Activated T-helper 2 cell treated with anti-CD3 and anti-CD28 coated beads, Interferon-gamma antibody, Interleukin-2, Interleukin-4, amounts not matched to agents 10 μg/mL and 5 μg/mL and 100 μg/mL, durations not matched to agents 14 hours and 24 hours and 36 hours (primary cell): ENCODE measurements at places on chromosomes 4 and X. TPM values are rescaled to one million over a fixed set of nuclear protein-coding genes. Genes with fewer than 3 reads are reported as not detected.

DNA sequence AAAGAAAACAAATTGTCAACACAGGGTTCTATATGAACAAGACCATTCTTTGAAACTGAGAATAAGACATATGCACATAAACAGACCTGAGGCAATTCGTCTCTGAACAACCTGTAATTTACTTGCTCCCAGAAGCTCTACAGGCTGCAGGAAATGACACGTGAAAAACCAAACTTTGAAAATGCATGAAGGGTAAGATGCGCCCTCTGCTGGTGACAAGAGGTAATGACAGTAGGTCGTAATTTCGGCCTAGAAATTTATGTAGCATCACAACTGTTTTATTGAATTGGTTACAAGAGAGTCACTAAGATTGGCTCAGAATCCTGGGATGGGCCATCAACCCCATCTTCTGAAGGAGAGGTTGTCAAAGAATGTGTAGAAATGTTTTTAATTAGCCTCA is 276.5 kb downstream of the PPP4R3C start:
- no peak for DNase-seq

GRCh38 chr4:56050625-56051024 is 101.9 kb downstream of the CEP135 start:
- no peak for DNase-seq

DNA sequence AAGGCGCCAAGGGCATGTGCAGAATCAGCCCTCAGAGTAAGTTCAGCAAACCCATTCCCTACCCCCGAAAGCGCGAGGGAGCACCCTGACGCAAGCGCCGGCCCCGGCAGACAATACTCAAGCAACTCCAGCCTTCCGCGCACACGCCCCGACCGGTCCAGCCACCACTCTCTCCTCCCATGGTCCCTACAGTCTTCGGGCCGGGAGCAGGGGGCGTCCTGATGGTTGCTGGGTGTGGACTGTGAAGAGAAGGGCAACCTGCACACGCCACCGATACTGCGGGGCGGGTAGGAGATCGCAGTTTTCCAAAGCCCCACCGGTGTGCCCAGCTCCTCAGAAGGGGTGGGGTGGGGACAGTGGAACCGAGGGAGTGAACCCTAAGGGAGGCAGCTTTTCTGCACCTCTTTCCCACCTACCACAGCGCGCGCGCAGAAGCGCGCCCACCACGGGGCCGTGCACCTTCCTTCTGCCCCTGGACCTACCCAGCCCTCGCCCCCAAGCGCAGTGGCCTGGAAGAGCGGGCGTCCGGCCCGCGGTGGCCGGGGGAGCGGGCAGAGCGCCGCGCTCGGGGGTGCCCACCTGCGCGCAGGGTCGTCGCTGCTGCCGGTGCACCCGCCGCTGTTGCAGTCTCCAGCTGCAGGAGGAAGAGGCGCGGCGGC is 650.2 kb upstream of the DIPK2B start:
- peak; percentile 23 for DNase-seq

GRCh38 chr4:114378305-114378903 is 220.2 kb upstream of the UGT8 start:
- DNase-seq = no peak

DNA sequence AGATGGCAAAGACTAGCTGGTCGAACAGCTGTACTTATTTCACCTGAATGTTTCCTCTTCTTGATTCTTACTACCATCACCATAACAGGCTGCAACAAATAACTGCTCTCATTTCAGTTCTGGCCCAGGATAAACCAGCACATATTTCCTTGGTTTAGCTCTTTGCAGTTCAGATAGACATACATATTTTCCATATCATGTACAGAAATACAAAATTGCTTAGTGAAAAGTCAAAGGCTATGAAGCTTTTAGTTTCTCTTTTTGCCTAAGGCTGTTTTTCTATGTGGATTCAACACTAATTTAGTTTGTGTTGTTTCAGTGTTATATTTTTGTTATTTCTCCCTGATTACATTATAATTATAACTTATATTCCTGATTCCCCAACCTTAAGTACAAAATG is 103.6 kb upstream of the BMP3 start:
- no peak for DNase-seq

- no peak for DNase-seq
These were observed at the start of gene RS1 for GRCh38 chrX:18672008-18672407. RS1 (minus strand) TSS chrX:18672108; CDS start chrX:18672068, 40 bp downstream.

DNA sequence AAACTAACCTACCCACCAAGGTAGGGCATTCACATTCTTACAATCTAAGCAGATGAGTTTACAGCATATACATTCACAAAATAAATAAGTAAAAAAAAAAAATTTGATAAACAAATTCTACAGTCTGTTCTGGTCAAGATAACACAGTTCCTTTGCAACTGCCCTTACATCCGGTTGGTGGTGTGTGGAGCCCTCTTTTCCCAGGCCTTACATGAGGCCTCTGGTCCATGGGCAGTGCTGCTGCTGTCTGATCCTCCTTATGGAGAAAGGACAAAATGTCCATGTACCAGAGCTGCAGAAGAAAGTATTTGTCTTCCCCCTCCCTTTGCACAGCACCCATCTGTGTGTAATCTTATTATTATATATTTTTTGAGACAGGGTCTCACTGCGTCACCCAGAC is 2.2 kb upstream of the SEPTIN11 start:
- DNase-seq = no peak

DNA sequence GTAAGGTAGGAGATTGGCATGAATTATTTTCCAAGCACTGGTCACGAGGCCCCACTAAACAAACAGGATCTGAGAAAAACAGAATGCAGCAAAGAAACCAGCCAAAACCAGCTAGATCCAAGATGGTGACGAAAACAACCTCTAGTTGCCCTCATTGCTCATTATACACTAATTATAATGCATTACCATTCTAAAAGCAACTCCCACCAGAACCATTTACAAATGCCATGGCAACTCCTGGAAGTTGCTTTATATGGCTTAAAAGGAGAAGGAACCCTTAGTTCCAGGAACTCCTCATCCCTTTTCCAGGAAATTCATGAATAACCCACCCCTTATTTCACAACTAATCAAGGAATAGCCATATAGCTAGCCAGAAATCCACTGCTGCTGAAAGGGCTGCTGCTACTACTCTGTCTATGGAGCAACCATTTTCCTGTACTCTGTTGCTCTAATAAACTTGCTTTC is 69.3 kb downstream of the ABCB7 start:
- no peak for DNase-seq

DNA sequence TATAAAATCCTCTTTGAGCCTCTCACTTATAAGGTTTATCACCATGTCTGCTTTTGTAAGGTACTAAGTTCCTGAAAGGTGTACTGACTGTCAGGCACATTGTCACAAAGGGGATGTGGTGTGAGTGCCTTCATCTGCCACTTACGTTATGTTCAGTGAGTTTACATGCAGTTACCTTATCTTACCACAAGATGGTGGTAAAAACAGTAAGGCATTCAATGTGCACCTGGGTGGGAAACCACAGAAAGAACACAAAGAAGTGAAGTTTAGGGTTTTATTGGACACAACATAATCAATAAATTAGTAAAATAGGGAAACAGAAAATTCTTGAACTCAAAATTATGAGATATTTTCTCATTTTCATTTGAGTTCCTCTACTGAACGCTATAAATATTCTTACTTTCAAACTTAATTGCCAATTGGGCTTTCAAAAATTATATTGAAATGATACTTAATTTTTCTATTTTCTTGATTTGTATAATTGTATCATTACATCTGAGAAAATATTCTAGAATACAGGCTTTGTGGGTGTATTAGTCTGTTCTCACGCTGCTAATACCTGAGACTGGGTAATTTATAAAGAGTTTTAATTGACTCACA is 650.8 kb downstream of the PCDH7 start:
- no peak for DNase-seq

GRCh38 chrX:97397371-97397770 is 513.7 kb downstream of the RPA4 start:
- DNase-seq = no peak

DNA sequence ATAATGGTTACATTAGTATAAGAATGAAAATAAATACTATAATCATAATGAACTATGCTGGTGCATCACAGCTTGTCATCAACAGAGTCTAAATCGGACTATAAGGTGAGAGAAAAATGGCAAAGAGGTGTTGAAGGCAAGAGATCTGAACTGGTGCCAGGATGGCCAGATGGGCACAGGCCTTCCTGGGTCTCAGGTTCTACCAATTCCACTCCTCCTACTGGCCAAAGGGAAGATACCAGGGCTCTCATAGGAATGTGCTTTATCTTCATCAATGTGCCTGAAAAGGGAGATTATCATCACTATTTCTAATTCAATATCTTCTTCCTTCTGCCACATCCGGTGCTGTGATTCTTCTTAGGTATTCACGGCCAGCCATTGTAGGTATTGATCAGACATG is 107.6 kb downstream of the GASK1B start:
- DNase-seq = no peak

DNA sequence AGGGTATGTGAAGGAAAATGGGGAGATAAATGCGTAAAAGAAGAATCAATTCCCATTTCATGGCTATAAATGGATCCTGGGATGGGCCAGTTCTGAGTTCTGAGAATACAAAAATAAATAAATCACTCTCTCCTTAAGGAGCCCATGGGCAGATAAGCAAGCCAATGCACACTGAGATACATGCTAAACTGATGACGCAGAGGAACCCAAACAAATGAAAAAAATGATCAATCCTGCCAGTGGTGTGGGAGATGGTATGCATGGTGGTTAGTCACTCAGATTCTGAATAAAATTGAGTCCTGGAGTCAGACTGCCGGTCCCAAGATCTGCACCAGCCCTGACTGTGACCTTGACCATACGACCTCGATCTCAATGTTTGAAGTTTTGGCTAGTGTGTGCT is 59.7 kb downstream of the NEIL3 start:
- no peak for DNase-seq

GRCh38 chr4:26525136-26525770 is 35.0 kb upstream of the CCKAR start:
- DNase-seq = no peak

GRCh38 chr4:29770627-29771026 is 949.5 kb upstream of the PCDH7 start:
- DNase-seq = no peak

- no peak for DNase-seq
These were observed 108.8 kb downstream of the HHIP start for GRCh38 chr4:144754562-144755410.

- no peak for DNase-seq
These were observed 670 bp downstream of the PAPSS1 start for GRCh38 chr4:107719207-107719921.

- no peak for DNase-seq
These were observed 139.2 kb downstream of the NWD2 start for GRCh38 chr4:37383579-37384229.

DNA sequence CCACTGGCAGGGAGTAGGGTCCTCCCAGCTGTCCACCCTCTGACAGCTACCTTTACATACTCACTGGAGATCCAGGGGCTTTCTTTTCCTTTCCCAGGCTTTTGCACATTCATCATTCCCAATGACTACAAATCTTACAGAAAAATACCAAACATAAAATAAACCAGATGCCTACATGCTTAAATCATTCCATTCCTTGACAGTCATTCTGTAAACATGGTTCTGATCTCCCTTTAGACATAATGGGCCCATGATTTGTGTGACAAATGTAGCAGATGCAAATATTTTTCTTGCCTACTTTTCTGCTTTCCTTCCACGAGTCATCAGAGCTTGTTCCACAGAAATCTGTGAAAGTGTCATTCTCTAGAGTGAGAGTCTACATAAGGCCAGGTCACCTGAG is 207.0 kb downstream of the IDS start:
- DNase-seq = no peak

DNA sequence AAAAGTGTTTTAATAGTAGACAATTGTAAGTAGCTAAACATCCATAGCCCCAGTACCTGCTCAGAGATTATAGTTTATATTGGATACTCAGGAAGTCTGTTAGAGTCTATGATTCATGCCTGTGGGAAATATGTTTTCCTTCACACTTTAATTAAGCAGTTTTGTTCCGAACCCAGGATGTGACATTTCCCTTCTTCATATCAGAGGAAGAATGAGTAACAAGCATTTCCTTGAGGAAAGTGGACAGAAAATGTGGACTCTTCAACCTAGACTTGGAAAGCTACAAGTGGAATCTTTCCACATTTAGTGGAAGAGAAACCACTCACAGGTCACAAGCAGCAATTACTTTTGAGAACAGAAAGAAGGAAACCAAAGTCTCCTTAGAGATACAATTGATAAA is 419.4 kb downstream of the C4orf33 start:
- DNase-seq = no peak

DNA sequence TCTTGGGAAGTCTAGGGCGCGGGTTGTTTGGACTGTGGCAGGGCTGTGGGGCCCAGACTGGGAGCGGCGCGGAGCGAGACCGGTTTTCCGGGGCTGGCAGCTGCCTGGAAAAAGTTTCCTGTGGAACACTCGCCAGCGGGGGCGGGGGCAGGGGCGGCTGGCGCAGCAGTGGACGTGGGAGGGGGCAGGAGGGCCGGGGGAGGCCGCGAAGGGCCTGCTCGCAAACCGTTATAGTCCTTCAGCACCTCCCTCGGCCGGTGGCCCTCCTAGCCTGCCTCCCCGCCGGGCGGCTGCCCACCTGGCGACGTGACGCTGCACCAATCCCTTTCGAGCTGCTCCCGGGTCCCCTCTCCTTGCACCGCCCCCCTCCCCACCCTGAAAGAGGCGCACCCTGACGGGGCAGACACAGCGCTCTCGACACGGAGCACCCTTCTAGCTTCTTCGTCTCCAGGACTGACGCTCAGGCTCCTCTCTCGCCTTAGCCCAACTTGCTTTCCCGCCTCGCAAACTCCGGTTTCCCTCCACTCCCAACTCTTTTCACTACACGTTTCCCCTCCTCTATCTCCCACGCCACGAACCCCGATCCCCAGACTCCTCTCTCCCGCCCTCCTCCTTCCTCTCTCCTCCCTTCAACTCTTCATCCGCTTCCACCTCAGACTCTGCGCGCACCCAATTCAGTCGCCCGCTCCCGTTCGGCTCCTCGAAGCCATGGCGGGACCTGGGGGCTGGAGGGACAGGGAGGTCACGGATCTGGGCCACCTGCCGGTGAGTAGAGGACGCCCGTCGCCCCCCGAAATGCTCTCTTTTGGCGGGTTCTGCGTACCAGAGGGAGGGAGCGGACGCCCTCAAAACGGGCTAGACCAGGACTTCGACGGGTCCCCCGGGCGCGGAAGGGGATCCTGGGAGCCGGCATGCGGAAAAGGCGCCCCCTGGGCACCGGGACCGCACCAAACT is at the start of gene NRK:
TSS of gene NRK (plus strand) at position 402 of the 954 bp plus-strand sequence. CDS start at position 709, 307 bp downstream.
- DNase-seq = no peak

STAP1 gene
- 18.8 and 18.9 TPM in 2 replicates for total RNA-seq

ERVMER34-1 gene
- total RNA-seq = not detected in 2 replicates

ASMT gene
- total RNA-seq = not detected in 2 replicates

USP51 gene
- 2.6 and 2.9 TPM in 2 replicates for total RNA-seq

SMIM10 gene
- 1.8 and 1.9 TPM in 2 replicates for total RNA-seq

SMIM10L2A gene
- total RNA-seq = 0.16 and 0.21 TPM in 2 replicates

FAM156B gene
- total RNA-seq = 14.5 and 14.6 TPM in 2 replicates

FAM149A gene
- 0.30 and 0.60 TPM in 2 replicates for total RNA-seq
